ENCODE measurements at places on chromosomes 11 and 22.

GRCh38 chr22:25623851-25624250, 59.4 kb downstream of the GRK3 start:
- DNase-seq: no peak

GRCh38 chr22:28017859-28018258, 98.8 kb upstream of the PITPNB start:
- no peak for DNase-seq

GRCh38 chr11:35932681-35933319, 11.1 kb upstream of the LDLRAD3 start:
- DNase-seq: no peak

GRCh38 chr11:555780-556661, 4.5 kb downstream of the LMNTD2 start:
- DNase-seq: no peak

DNA sequence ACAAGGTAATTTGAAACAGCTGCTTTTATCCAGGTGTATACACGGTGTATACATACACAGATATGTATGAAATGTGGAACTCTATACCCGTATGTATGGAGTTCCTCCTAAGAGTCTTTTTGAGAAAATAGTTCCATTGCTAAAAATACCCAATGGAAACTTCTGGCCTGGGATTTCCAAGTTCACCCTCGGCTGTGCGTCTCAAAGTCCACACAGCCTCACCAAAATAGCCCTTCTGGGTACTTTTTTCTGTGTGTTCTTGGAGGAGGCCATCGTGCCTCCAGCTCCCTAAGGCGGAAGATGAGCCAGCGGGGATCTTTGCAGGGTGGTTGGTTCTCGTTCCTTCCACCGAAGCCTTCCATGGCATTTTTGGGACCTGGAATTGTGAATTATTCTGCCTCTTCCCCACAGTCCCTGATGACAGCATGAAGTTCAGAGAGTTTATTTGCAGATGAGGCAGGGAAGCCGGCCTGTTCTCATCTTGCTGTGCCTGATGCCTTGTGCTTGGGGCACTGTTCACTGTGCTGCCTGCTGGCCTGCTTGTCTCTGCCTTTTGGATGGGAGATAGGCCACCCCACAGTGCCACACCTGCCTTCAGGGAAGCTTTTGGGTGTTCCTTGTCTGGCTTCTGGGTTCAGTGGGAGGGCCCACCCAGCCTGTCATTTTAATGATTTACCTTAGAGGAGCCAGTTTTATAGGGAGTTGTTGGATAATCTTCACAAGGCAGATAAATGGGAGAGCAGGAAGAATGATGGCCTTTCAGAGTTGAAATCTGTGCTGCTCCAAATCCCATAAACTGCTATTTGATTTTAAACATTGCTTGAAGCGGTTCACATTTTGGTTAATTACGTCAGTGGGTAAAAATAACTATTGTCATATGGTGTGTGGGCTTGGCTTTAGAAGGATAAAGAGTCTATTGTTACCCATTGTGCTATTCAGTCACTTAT, 112.7 kb upstream of the OR4B1 start:
- no peak for DNase-seq

GRCh38 chr11:62544581-62545436, 1.8 kb downstream of the AHNAK start:
- DNase-seq: no peak

DNA sequence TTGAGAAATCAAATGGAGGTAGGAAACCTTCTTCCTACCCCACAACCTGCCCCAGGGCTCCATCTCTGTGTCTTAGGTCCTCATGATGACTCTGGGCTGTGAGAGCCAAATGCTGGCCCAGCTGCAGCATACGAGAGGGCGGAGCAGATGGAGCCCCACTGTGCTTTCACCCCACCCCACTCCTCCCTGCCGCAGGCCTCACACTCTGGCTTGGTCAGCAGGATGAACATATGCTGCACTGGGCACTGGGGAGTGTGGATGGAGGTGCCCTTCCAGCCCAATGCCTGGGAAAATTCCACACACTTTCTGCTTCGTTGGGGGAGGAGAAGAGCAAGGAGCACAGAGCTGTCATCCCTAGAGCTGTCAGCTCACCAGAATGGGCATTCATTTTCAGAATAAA, 271.6 kb upstream of the CADM1 start:
- DNase-seq: no peak
